Hematopoietic multipotent progenitor cell treated with erythropoietin and hydrocortisone succinate and interleukin-3 and kit ligand, for 6 days (in vitro differentiated cells): ENCODE measurements at places on chromosomes 3 and 15.

DNA sequence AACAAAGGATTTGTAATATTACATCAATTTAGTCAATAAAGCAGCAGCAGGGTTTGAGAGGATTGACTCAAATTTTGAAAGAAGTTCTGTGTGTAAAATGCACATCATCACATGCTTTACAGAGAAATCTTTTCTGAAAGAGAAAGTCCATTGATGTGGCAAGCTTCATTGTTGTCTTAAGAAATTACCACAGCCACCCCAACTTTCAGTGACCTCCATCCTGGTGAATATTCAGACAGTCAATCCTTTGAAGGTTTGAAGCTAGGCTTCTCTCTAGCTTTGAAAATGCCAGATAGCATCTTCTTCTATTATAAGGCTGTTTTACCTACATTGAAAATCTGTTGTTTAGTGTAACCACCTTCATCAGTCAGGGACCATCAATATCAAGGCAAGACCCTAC is 51.8 kb upstream of the SETMAR start:
- no peak for DNase-seq

GRCh38 chr15:60369696-60370095 is 28.1 kb downstream of the ANXA2 start:
- DNase-seq = no peak

DNA sequence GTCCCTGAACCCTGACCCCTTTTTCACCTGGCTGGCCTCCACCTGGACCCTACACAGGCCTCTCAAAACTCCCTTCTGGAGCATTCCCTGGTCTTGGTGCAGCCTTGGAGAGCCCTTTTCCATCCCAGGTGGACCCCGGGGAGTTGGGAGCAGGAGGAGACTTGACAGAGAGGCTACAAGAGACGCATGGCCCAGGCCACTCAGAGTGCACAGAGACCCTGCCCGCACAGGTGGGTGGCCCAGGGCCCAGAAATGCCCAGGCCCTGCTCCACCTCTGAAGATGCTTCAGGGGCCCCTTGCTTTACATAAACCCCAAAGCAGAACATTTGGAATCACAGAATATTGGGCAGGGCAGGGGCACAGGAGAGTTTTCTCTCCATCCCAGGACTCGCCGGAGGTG is 34.4 kb downstream of the CYP11A1 start:
- no peak for DNase-seq

- no peak for DNase-seq
These were observed 35.7 kb upstream of the RPL32 start for GRCh38 chr3:12877040-12877439.

- DNase-seq = no peak
These were observed 76.0 kb downstream of the PTPRG start for GRCh38 chr3:61637088-61638051.
